Neural crest cell (in vitro differentiated cells): ENCODE measurements at places on chromosomes 2 and 18. TPM values are rescaled to one million over a fixed set of nuclear protein-coding genes. Genes with fewer than 3 reads are reported as not detected.

DNA sequence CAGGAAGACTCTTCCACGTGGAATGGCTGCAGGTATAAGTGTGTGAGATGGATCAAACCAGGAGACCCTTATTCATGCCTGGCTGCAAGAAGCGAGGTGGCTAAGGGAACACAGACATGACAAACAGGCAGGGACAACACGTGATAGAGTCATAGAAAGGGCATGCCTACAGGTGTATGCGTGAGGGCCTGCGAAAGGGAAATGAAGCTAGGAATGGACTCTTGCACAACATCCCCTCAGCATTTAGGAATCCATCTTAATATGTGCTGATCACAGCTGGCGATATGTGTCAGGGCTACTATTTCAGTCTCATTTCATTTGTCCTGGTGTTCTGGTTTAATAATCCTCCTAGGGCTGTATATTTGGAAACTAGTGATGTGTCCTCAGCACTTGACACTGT lies 291.2 kb downstream of the MYT1L start:
- DNase-seq = no peak

DNA sequence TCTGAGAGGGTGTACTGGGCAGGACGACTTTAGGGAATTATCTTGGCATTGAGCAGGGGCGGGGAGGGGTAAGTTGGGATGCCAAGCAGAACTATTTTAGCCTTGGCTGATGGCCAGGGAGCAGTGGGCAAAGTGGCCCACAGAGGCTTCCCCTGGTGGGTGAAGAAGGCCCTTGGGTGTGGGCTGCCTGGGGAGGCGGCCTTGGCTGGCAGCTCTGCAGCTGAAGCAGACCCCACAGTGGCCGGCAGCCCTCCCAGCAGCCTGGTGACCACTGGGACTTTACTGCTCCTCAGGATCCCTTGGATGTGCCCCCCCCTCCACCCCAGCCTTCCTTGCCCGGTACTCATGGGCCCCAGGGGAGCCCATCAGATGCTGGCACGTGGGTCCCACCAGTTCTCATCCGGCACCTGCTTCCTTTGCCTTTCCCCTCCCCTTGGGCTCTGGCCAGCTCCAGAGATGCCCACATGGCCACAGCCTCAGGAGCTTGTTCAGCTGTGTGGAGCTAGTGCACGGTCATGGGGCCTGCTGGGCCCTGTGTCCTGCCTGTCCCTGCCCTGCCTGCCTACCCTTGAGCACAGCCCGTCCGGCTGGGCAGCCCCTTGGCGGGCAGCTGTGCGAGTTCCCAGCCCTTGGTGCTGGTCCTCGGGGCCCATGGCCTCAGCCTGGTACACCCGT lies 122.1 kb upstream of the HS6ST1 start:
- no peak for DNase-seq

STPG4 gene
- total RNA-seq = 0.26 and 0.34 TPM in 2 replicates

GRCh38 chr18:25737710-25738311 lies 352.6 kb downstream of the SS18 start:
- no peak for DNase-seq
